ENCODE measurements at places on chromosomes 3 and 15.

DNA sequence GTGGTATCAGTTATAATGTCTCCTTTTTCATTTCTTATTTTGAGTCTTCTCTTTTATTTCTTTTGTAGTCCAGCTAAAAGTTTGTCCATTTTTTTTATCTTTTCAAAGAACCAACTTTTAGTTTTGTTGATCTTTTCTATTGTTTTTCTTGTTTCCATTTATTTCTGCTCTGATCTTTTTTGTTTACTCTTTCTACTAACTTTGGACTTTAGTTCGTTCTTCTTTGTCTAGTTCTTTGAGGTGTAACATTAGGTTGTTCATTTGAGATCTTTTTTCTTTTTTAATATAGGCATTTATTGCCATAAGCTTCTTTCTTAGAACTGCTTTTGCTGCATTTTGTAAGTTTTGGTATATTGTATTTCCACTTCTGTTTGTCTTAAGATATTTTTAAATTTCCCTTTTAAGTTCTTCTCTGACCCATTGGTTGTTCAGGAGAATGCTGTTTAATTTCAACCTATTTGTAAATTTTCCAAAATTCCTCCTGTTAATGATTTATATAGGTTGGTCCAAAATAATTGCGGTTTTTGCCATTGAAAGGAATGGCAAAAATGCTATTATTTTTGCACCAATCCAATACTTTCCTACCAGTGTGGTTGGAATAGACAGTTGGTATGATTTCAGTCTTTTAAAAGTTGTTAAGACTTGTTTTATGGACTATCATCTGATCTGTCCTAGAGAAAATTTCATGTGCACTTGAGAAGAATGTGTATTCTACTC lies 51.2 kb downstream of the KAT2B start:
- DNase-seq, result no peak

DNA sequence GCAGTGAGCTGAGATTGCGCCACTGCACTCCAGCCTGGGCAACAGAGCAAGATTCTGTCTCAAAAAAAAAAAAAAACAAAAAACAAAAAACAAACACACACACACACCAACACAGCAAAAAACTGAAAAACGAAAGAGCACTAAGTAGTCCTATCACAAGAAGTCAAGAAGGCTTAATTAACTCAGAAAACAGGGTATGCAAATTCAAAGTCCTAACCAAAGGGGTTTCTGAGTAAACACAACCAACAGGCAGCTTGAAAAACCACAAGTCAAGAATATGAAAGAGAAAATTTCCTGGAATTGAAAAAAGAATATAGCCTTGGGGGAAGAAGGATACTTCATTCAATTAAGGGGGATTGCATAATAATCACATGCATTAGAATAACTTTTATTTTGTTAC lies 37.7 kb upstream of the PARP14 start:
- DNase-seq, result no peak

DNA sequence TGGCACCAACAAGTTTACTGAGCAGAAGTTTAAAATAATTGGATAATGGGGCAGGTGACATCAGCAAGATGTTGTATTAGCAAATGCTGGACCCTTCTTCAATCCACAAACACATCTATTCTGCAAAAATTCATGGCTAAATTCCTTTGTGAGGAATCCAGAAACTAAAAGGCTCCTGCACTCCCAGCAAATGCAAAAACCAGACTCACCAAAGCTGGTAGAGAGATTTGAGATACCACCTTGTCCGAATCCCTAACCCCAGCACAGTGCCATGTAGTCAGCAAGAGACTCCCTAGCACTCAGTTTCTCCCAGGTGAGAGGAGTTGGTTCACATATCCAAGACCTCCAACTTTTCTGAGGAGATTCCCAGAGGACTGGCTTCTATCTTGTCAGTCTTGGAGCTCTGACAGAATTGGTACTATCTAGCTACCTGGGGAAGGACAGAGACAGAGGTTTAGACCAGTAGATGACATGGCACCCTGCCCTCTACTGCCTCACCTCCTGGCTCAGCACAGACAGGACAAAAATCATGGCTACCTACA lies 21.8 kb downstream of the GREM1 start:
- no peak for DNase-seq

- DNase-seq, result no peak
These were observed 168.7 kb upstream of the STAC start for GRCh38 chr3:36211652-36211999.
